ENCODE measurements at places on chromosomes 7 and 10.

- no peak for DNase-seq
Measured at GRCh38 chr7:151140826-151141225, 26.7 kb downstream of the GBX1 start.

DNA sequence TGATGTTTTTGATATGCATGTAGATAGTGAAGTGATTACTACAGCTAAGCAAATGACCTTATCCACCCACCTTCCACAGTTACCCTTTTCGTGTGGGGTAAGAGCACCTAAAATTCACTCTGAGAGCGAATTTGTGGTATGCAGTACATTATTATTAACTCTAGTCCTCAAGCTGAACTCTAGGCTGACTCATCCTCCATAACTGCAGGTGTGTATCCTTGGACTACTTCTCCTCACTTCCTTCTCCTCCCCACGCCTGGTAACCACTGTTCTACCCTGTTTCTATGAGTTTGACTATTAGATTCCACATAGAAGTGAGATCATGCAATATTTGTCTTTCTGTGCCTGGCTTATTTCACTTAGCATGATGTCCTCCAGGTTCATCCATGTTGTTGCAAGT lies 484.6 kb downstream of the GATA3 start:
- no peak for DNase-seq

- DNase-seq = no peak
Measured at GRCh38 chr7:43621729-43622448, 39.0 kb downstream of the STK17A start.

DNA sequence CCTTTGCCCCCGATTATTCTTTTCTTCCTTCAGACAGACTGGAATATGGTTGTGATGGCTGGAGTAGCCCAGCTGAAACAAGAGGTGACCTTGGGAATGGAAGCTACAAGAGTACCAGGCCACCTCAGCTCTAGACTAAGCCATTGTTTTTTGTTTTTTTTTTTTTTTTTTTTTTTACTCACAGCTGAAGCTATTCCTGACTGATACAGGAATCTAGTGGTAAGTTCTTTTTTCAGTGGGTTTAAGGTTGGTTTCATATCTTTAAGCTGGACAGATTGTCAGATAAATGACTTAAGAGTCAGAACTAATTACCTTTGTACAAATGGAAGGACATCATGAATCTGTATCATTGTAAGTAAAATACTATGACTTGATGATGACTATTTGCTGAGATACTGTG lies 30.2 kb upstream of the PTPN12 start:
- DNase-seq = no peak

DNA sequence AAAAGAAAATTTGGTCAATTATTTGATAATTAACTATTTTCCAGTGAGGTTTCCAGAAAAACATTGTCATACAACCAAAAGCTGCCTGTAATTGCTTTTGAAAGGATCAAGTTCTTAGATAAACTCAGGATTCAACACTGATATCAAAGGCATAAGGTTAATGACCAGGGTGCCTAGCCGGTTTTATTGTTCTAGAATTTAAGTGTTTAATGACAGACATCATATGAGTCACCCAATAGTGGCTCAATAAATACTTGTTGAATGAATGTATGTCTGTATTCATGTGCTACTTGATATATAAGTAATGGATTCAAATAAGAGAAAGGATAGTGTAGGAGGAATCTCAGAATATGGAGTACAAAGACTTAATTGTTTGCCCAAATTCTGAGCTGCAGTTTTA lies 196.1 kb upstream of the LRGUK start:
- no peak for DNase-seq

All from NCI-H2081 (cell line).